ENCODE measurements at places on chromosomes 2 and 18.

- no peak for DNase-seq
Measured at GRCh38 chr2:27907547-27907946, 17.0 kb downstream of the BABAM2 start.

GRCh38 chr18:61697306-61697909, 195.4 kb downstream of the RNF152 start:
- DNase-seq = no peak

DNA sequence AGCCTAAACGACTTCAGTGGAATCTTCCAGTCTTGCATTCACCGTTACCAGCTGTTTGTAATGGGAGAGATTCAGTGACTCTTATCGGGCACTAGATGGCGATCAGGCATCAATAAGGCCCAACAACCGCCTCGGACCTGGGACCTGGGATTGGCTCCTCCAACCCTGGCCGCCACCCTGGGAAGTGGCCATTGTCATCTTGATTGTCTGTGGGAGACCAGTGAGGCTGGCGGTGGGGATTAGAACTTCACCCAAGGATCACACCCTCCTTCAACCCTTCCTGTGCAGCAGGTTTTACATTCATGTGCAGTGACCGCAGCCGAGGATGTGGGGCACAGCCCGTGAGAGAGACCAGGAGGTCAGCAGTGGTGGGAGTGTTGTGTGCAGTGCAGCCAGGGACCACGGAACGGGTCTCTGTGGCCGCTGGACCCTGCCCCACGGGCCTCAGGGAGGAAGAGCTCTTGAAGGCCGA, 85.3 kb downstream of the SPP2 start:
- peak; percentile 34 for DNase-seq

- DNase-seq = no peak
Measured at GRCh38 chr2:48049371-48049770, 143.1 kb upstream of the FBXO11 start.

- no peak for DNase-seq
Measured at GRCh38 chr2:167438206-167438605, 549.9 kb downstream of the XIRP2 start.

DNA sequence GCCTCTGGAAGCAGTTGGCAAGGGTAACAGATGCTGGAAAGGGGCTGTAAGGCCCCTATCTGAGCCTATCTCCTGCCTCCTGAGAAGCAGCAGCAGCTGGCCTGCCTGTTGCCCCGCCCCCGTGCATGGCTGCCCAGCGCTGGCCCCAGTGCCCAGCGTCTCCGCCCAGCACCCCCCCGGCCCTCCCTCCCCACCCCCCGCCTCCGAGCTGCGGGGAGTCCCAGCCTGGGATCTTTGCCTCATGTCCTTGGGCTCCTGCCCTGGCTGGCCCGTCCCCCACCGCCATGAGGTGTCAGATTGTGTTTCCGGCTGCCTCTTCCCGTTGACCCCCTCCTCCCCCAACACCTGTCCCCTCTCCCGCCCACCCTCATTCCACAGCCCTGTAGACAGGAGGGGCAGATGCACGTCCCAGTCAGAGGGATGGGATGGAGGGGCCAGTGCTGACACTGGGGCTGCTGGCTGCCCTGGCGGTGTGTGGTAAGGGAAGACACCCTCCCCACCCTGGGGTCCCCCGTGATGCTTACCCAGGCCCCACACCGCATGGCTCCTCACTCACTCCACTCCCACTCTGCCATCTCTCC, at the start of gene CHRND:
CHRND (plus strand) TSS at position 370 of the 581 bp plus-strand sequence; CDS start at position 426, 56 bp downstream.
- DNase-seq = no peak

Data from NCI-H187 (cell line).